ENCODE measurements at places on chromosomes 5 and 9. TPM values are rescaled to one million over a fixed set of nuclear protein-coding genes. Genes with fewer than 3 reads are reported as not detected.

Gene TMEM232
- 1.3 TPM for total RNA-seq

GRCh38 chr9:118438810-118439209, 734.6 kb downstream of the TLR4 start:
- DNase-seq, result no peak

Gene ZNF883
- total RNA-seq, result 22.0 TPM

GRCh38 chr5:135952683-135953082, 2.1 kb downstream of the LECT2 start:
- no peak for DNase-seq

Gene LIX1
- total RNA-seq, result not detected

Gene FAXDC2
- 5.5 TPM for total RNA-seq

Gene C5orf34
- 7.3 TPM for total RNA-seq

GRCh38 chr9:98429613-98430012, 174.2 kb upstream of the TBC1D2 start:
- no peak for DNase-seq

DNA sequence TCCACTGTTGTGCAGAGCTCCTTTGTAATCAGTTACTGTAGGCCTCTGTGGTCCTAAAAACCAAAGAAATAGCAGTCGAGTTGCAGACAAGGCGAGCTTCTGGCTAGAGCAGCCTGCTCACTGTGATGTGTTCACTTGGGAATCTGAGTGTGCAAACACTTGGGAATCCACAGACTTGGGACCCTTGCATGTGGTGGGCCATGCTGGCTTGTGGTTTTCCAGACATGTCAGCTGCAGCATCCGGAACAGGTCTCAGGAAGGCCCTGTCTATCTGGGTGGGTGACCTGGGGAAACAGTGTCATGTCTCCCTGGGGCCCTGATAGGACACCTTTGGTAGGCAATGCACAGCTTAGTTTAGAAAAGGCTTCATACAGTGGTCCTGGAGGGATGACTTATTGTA, 66.4 kb downstream of the WWC1 start:
- DNase-seq, result no peak

DNA sequence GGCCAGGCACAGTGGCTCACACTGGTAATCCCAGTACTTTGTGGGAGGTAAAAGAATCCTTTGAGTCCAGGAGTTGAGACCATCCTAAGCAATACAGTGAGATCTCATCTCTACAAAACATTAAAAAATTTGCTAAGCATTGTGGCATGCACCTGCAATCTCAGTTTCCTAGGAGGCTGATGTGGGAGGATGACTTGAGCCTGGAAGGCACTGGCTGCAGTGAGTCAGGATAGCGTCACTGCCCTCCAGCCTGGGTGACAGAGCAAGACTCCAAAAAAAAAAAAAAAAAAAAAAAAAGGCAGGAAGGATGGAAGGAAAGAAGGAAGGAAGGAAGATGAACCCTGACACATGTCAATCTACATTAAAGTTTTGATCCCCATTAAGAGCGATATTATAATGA, 1452.2 kb upstream of the ACO1 start:
- DNase-seq, result no peak

Gene ERBIN
- 23.1 TPM for total RNA-seq

GRCh38 chr5:163306421-163306820, 131.0 kb upstream of the CCNG1 start:
- DNase-seq, result no peak

- no peak for DNase-seq
These were observed 101.1 kb downstream of the MUSK start for GRCh38 chr9:110769667-110770066.

DNA sequence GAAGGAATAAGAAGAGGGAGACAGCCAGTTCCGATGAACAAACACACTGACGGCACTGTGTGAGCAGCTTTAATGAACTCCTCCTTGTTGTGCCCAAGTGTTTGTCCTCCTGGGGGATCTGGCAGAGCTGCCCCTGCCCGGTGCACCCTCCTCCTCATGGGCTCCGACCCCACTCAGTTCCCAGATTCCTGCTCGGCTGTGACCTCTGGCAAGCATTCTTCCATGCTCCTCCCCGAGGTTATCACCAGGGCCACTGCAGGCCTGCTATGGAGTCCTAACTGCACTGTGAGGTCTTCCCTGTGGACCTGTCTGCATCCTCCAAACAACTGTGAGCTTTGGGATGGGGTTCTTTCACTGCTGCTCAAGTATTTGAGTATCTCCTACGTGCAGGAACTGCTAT, 142.2 kb downstream of the DCP2 start:
- no peak for DNase-seq

- DNase-seq, result no peak
These were observed 438.6 kb upstream of the MPDZ start for GRCh38 chr9:13718086-13718485.
